ENCODE measurements at places on chromosomes 12 and 14.

DNA sequence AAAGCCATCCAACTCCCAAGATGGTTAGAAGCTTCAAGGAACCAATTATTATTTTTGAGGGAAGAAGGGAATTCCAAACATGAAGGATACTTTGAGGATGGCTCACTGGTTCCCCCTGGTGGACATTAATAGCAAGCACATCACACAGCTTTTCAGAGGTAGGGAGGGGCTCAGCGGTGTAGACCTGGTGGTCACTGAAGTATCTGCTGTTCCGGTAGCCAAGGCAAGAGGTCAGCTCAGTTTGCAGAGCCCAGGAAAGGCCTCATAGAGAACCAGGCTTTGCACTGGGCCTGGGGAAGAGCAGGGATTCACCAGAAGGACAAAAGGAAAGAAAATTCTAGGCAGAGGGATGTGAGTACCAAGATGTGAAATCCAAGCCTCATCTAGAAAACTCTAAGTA lies 118.7 kb downstream of the KSR2 start:
- DNase-seq = no peak

GRCh38 chr12:32089156-32089555 lies 17.5 kb upstream of the BICD1 start:
- DNase-seq = no peak

DNA sequence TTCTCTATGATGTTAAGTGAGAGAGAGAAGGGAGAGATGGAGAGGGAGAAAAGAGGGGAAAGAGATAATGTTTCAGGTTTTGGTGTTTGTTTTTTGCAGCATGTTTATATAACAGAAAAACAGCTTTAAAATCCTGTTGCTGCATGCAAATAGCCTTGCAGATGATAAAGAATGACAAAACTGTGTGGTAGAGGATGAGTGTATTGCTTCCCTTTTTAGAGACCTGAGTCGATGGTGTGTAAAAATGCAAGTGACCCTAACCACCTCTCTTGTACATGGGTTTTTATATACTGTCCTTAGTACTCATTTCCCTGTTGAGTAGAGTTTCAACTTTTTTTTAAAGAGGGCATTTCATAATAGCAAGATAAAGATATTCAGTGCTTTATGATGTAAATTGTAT lies 249.1 kb downstream of the AKAP6 start:
- DNase-seq = no peak

DNA sequence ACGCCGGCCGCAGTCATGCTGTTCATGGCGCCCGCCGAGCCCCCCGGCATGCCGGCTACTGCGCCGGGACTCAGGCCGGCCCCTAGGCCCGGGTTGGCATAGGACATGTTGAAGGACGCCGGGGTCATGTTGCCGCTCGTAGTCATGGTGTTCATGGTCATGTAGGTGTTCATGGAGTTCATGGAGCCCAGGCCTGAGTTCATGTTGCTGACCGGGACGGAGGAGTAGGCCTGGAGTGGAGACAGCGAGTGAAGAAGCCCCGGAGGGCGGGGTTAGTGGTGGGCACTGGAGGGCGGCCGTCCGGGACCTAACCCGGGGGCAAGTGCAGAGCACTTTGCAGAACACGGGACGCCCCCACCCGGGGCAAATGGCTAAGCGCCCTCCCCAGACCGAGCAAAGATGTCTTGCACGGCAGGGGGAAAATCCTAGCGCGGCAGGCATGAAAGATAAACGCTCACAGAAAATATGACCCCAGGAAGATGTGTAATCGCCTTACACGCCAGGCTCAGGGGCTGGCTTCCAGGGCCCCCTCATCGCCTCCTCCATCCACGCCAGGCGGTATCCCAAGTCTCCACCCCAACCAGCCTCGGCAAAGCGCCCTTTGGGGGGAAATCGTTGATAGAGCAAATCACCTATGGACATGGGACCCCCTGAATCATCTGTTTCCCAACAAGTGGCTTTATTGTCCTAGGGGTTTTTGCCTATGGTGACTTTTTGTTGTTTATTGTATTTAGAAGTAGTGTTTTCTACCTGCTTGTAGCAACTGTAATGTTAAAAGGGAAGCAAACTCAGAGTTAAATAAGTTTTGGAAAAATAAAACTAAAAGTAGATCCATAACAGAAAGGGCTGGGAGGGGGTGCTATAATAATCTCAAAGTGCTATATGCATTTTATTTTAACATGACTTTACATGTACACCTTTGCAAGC lies 2.3 kb downstream of the FOXA1 start:
- no peak for DNase-seq

GRCh38 chr14:56073799-56074198 lies 44.4 kb upstream of the PELI2 start:
- DNase-seq = no peak

DNA sequence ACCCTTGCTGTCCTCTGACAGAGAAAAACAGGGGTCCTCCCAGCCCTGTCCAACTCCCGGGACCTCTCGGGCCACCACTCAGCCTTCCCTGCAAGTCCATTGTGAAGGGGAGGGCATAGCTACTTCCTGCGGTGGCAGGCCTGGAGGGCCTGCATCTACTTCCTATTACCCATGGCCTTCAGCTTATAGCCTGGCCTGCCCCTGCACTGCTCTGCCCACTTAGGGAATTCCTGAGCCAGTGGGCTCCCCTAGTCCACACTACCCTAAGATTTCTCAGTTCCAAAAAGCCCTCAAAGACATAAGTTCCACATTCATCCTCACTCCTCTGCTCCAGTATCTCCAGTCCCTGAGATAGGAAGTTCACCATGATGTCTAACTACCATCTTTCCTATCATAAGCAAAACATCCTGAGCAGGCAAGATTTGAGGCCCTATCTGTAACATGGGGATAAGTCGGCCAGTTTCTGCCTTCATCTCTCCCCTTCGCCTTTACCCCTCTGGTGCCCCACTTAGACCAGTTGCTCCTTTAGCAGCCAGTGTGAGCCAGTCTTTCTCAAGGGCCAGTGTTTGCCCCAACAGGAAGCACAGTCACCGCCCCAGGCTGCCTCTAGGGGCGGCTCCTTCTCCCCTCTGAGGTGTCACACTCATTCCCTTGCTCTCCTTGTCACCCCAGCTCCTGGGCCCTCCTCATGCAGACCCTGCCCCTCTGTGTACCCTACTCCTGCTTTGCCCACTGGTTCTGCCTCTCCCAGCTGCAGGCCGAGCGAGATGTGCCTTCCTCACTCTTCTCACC lies 10.9 kb downstream of the HDAC7 start:
- no peak for DNase-seq

GRCh38 chr12:89663577-89664357 lies 44.9 kb downstream of the ATP2B1 start:
- no peak for DNase-seq

- no peak for DNase-seq
These were observed 206.8 kb downstream of the DACT1 start for GRCh38 chr14:58844544-58844943.

DNA sequence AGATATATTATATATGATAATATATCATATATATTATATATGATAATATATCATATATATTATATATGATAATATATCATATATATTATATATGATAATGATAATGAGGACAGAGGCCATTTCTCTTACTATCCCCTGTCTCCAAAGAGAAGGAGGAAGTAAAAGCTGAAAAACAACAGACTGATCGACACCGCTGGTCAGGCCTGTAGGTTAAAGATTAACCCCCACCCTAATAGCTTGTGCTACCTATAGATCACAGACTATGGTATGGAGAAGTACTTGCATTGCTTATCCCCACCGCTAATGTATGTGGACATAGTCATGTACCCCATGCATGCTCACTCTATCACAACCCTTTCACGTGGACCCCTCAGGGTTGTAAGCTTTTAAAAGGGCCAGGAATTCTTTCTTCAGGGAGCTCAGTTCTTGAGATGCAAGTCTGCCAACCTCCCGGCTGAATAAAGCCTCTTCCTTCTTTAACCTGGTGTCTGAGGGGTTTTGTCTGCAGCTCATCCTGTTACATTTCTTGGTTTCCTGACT lies 786.1 kb upstream of the TMEM132C start:
- DNase-seq = no peak

- DNase-seq = no peak
These were observed 122.6 kb downstream of the RAD51B start for GRCh38 chr14:67942080-67942710.

DNA sequence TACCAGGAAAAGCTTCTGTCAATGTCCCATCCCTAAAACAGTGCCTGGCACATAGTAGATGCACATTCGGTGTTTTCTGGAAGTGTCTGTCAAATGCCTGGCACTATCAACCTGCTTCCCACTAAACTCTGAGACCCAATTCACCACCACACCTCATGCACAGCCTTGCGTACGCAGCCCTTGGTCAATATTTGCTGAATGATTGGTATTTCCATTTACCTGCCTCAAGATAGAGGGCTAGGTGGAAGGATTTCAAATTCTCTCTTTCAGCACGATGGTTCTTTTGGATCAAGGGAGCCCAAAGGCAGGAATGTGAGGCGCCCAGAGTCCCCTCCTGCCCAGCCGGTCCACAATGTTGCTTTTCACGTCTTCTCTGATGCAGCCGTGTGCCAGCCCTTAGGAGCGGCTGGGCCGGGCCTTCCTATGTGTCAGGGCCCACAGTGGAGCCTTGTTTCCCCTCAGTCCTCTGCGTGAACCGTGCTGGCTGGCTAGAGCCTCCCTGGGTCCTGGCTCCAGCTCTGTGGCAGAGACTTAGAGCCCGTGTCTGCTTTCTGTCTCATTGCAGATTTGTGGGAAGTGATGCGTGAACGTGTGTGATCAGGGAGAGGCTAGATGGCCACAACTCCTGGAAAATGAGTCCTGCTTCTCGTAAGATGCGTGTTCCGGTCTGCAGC lies 99.9 kb upstream of the RFLNA start:
- no peak for DNase-seq

DNA sequence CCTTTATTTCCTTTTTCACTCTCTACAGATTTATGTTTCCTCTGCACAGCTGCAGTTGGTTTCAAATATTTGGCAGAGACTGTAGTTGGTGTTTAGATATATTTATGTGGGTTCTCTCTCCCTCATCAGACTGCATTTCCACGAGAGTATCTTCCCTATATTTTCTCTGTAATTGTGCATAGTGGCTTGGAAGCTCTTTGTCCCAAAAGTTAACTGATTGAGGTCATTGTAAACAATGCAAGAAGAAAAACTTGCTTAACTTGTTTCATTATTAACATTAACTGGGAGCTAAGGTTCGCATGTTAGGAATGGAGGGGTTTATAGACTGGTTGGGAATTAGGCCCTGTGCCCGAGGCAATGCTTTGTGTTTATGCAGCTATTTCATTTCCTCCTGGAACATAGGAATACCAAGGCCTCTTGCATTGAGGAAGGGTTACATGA lies 216.9 kb upstream of the HMGA2 start:
- no peak for DNase-seq

- DNase-seq = no peak
These were observed 19.6 kb downstream of the OTUB2 start for GRCh38 chr14:94045563-94046345.

- DNase-seq = no peak
These were observed 84.7 kb upstream of the TSPAN8 start for GRCh38 chr12:71242511-71242910.

- no peak for DNase-seq
These were observed 114.6 kb downstream of the PPFIA2 start for GRCh38 chr12:81644503-81644902.

DNA sequence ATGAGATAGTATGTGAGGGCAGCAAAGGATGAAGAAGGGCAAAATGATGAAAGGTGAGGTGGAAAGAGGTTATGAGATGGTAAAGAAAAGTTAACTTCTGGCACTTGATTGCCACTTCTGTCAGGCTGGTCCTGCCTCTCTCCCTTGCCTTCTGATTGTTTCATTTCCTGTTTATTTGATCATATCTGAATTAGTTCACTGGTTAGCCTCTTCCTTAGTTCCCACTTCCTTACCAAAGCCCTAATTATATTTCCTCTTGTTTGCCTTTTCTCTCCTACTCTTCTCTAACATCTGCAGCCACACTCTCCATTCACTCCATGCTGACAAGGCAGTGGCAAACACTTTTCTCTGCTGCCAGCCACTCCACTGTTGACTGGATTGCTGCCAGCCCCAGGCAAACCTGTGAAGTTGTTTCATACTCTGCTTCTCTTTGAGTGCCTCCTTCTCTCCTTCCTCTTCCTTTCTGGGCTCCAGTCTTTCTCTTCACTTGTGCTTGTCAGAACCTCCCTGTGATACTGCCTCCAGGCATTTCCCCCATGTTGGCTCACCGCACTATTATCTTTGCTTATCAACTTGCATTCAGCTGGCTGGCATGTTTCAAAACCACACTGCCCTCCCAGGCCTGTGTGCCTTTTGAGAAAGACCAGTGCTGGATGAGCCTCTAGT lies 8.1 kb downstream of the PNP start:
- DNase-seq = no peak

- DNase-seq = no peak
These were observed 234.0 kb downstream of the SYT1 start for GRCh38 chr12:79098530-79098929.

DNA sequence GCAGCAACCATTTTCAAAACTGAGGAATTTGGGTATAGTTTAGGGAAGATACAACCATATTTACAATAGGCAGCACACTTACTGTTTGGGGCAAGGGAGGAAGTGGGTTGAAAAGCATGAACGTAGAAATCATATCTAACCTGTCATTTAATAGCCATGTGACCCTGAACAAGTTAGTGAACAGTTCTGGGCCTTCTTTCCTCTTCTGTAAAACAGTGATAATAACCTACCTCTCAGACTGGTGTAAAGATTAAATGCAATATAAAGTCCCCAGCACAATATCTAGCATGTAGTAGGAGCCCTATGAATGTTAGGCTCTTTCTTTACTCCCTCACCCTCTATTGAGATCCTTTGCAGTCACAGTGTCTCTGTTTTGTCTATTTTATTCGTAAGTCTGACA lies 33.5 kb downstream of the A2ML1 start:
- no peak for DNase-seq

DNA sequence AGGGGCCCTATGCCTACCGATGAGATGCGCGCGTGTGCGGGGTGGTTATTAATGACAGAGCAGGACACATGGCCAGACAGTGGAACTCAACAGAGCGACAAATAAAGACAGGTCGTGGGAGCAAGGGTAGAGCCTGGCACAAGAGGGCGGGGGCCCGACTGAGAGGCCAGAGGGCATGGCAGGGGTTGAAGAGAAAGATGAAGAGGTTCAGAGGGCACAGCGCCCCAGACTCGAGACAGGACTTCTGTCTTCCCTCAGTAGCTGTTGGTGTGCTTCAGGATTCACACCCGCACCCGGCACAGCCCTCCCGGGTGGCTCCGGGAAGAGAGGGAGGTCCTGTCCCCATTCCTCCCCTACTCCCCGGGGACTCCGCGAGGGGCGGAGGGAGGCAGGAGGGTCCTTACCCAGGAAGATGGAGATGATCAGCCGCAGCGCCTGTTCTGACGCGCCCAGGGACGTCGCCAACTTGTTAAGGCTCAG lies 366 bp downstream of the LPCAT3 start:
- DNase-seq = no peak

- no peak for DNase-seq
These were observed 15.7 kb downstream of the SGPP1 start for GRCh38 chr14:63712123-63712522.
